ENCODE measurements at places on chromosomes 5 and 9. TPM values are rescaled to one million over a fixed set of nuclear protein-coding genes. Genes with fewer than 3 reads are reported as not detected.

DNA sequence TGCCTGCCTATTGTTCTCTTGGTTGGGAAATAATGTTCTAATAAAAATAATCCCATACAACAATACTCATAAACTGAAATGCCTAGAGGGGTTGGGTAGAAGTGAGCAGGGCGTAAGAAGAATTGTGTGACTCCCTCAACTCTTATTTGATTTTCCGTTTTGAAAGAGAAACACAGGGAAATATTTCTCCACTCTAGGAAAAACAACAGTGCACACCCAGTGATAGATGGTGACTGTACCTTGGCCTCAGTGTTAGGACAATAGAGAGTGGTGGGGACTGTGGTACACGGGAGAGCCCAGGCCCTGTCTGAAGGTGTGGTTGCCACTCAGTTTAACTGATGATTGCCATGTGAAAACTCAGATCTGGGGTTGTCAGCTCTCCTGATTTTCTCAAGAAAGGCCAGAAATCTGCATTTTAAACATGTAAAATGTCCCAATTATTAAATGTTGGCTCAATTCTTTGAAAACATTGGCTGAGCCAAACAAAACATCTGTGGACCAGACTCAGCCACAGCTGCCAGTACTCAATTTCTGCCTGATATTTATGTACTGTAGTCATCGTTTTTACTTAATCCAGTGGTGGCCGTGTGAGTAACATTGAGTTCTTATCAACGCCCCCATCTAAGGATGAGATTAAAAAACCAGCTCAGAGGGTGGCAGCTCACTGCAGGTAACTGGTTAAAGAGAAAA, 103.8 kb upstream of the ZNF618 start:
- no peak for DNase-seq

DNA sequence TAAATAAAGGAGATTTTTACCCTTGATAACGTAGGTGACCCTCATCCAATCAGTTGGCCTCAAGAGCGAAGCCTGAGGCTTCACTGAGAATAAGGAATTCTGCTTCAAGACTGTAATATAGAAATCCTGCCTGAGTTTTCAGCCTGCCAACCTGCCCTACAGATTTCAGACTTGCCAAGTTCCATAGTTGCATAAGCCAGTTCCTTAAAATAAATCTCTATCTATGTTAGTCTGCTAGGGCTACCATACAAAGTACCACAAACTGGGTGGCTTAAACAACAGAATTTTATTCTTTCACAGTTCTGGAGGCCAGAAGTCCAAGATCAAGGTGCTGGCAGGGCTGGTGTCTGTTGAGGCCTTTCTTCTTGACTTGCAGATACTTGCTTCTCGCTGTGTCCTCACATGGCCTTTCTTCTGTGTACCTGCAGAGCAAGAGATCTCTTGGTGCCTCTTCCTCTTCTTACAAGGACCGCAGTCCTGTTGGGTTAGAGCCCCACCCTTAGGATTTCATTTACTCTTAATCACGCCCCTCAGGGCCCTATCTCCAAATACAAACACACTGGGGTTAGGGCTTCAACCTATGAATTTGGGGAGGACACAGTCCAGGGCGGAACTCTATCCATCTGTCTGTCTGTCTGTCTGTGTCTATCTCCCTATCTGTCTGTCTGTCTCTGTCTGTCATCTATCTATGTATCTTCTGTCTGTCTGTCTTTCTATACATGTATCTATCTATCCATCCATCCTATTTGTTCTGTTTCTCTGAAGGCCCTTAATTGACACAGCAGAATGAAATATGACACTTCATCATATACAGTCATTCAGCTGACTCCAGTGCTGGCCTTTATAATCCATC, 17.0 kb upstream of the CMBL start:
- DNase-seq = no peak

DNA sequence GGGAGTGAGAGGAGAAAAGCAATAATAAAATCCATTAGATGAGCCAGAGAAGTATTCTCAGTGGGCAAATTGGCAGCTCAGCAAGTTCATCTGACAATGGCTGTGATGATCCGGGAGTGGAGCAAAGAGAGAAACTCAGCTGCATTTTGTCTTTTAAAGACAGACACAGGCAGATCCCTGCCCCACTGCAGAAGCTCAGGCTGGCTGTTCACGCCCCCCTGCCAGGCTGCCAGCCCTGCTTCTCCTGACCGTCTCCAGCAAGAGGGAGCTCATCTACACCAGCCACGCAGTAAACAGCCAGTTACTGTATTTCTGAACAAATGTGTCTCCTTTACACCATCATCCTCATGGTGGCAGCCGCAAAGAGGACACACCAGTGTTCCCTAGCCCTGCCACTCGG, 114.3 kb upstream of the SARDH start:
- DNase-seq = no peak

DNA sequence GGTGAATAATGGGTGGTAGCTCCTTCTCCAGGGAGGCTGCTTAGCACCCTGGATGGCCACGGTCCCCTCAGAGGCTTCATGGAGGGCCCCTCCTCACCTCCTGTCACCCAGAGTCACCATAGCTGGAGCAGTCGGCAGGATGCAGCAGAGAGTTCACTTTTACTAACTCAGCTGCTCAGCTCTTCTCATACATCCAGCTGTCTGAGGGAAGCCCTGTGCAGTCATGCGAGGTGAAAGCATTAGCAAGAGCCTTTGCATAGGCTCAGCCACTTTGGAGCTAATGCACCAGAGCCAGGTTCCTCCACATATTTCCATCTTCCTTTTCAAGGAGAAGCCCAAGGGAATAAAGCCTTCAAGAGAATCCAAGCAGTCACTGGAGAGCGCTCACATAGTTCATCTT, 499.2 kb downstream of the BNC2 start:
- DNase-seq = no peak

DNA sequence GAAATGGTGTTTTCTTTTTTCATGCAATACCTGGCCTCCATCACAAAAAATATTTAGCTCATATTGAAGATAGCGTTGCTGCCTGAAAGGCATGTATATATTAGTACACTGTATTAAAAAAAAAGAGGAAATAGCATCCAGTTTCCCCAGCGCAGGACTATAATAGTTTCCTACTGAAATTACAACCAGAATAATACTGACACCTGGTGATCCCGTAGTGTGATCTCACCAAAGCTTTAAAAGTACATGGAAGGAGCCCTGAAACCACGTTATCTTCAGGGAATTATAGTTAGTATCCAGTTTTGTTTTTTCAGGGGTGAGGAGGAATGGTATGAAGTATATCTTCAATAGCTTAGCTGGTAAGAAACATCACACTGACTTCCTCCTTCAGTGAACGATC, 264.9 kb downstream of the CD180 start:
- no peak for DNase-seq

GRCh38 chr5:10333154-10334006, 20.1 kb upstream of the MARCHF6 start:
- DNase-seq = peak; percentile 57

GRCh38 chr9:84340535-84340934, at the start of gene SLC28A3:
SLC28A3 (minus strand) TSS chr9:84340758; CDS start chr9:84340633, 125 bp downstream.
- no peak for DNase-seq

The SHOC1 gene
- total RNA-seq = not detected

The DCP2 gene
- 75.6 TPM for total RNA-seq

- no peak for DNase-seq
Measured at GRCh38 chr9:93996863-93997262, 41.7 kb upstream of the BARX1 start.

DNA sequence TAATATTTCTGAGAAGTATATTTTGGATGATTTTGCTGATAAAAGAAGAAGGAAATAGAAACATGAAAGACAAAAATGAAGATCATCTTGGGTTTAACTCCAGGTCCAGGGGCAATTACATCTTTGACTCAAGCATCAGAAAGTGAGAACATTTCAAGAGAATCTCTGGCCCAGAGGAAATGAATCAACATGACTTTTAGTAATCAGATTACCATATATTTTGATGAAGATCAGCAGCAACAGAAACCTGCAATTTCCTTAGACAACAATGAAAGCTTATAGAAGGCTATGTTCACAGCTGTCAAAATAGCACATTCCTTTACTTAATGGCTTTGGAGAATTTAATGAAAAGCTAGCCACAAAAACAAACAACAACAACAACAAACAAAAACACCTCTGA, 638.1 kb downstream of the EFNA5 start:
- DNase-seq = no peak

GRCh38 chr9:89778100-89779090, 173.6 kb downstream of the GADD45G start:
- DNase-seq = no peak

The TIMD4 gene
- not detected for total RNA-seq

The CDC20B gene
- total RNA-seq = not detected

DNA sequence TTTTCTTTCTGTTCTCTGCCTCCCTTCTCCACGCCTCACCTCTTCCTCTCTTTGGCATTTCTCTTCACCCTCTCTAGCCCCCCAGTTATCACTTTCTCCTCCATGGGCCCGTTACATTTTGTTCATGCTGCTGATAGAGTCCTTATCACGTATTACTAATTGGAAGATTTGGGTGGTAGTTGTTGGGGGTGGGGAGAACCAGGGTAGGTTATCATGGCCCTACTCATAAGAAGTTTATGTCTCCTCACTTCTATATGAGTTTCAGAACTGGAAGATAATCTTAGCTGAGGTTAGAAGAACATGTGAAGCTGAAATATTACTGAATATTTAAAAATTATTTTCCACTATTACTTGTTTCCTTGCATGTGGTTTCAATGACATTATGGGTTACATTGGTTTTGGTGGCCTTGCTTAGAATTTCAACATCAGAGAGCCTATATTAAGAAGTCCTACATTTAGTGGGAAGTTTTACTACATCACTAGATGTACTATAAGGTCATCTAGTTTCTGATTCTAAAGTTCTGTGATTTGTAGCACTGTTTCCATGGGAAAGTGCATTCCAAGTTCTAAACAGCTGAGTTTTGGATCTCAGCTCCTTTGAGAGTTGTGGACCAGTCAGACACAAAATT, 36.8 kb downstream of the PIP5K1B start:
- no peak for DNase-seq

The CATSPER3 gene
- total RNA-seq = 0.33 TPM

- no peak for DNase-seq
Measured at GRCh38 chr9:113665756-113666155, 202.2 kb downstream of the RGS3 start.

- DNase-seq = no peak
Measured at GRCh38 chr5:98519571-98519970, 253.9 kb upstream of the RGMB start.

The CYSRT1 gene
- 1.4 TPM for total RNA-seq

DNA sequence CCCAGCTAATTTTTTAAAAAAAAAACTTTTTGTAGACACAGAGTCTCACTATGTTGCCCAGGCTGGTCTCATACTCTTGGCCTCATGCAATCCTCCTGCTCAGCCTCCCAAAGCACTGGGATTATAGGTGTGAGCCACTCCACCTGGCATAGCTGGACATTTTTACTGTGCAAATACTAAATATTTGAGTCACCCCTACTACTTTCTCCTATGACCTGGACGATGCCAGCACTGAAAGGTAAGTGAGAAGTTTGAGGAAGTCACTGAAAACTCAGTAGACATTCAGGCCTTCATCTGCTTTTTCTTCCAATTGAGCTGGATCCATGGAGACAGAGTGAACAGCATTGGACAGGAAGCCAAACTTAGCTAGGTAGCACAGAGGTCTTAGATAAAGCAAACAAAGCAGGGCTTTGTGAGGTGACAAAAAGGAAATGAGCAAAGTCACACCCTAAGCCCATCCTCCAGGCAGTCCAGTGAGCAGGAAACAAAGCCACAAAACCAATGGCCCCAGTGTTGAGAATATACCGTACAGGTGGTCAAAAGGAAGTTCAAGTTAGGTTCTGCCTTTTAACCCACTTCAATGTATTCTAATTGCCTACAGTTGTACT, 192.6 kb upstream of the RASA1 start:
- DNase-seq = no peak

The MGAT1 gene
- total RNA-seq = 115 TPM

DNA sequence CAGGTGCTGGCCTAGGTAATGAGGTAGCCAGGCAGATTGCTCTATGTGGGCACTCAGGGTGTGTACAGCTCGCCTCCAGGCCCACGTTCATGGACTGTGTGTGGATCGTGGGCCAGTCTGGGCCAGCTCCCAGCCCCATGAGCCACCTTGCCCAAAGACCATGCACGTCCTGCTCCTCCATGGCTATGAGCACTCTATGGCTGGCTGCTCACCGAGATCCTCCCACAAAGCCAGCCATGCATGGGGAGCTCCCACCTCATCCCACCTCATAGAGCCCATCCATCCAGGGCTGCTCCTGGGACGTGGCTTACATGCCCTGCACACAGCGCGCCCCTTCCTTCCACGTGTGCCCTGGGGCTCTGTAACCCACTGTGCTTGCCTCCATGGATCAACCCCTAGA, 262.5 kb upstream of the IRX1 start:
- no peak for DNase-seq

The PPP2R2B gene
- 0.59 TPM for total RNA-seq

- no peak for DNase-seq
Measured at GRCh38 chr5:142924135-142924883, 154.1 kb downstream of the ARHGAP26 start.

The FBP2 gene
- total RNA-seq = 0.28 TPM

DNA sequence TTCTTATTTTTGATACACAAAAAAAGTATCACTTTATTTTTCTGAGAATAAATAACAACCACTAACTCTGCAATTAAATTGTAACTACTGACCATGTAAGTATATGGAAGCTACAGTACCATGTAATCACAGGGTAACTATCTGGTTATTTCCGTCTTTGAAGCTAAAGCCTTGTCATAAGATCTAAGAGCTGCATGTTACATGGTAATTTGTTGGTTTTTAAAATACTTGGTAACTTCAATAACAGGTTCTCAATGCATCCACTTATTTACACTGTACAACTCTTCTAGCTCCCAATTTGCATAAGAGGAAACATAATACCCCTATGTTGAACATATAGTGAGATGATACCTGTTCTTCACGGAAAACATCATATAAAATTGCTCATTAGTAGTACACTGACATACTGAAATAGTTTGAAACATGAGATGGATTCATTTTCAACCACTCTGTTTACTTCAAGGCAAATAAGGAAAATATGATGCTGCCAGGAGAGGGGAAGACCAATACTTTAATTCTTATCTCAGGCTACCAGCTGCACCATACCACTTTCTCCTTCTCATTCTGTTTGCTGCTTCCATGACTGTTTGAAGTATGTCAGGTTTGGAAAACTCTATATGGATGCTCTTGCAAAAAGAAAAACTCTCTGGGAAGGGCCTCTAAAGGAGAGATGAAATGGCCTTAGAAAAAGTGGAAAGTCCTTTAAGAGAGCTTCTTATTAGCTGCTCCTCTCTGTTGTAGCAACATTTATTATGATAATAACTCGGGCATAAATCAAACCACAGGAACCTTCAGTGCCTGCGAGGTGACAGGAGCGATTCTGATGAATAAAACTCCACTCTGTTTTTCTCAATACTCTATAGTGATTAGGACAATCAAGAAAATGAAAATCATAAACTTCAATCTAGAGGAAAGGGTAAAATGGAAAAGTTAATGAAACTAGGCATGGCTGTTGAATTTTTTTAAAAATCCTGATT, 150.2 kb downstream of the KIAA0825 start:
- DNase-seq = no peak

GRCh38 chr9:134426436-134426835, 100.2 kb downstream of the RXRA start:
- no peak for DNase-seq

DNA sequence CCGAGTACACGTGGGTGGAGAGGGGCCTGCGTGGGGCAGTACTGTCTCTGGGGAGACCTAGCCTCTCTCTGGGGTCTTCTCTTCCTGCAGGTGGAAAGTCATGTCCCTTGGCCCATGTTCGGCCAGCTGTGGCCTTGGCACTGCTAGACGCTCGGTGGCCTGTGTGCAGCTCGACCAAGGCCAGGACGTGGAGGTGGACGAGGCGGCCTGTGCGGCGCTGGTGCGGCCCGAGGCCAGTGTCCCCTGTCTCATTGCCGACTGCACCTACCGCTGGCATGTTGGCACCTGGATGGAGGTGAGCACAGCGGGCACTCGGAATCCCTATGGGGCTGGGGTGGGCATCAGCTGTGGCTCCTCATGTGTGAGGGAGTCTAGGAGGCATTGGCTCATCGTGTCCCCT, 5.5 kb upstream of the CACFD1 start:
- DNase-seq = no peak

Data from endothelial cell (in vitro differentiated cells).